ENCODE measurements at places on chromosomes 11 and 22. TPM values are rescaled to one million over a fixed set of nuclear protein-coding genes. Genes with fewer than 3 reads are reported as not detected.
A peak's percentile ranks its signal among the peaks of the same experiment; 100 is the strongest.

The KBTBD3 gene
- 2.6 TPM for total RNA-seq

The FGF19 gene
- not detected for total RNA-seq

The DGCR6 gene
- total RNA-seq: 2.2 TPM

The ARHGEF17 gene
- 78.3 TPM for total RNA-seq

The FAM111A gene
- total RNA-seq: 60.0 TPM

GRCh38 chr11:64969209-64969608, 2.7 kb downstream of the MAJIN start:
- peak; percentile 8 for DNase-seq

GRCh38 chr22:27064386-27064785, 407.0 kb downstream of the MIAT start:
- no peak for DNase-seq

DNA sequence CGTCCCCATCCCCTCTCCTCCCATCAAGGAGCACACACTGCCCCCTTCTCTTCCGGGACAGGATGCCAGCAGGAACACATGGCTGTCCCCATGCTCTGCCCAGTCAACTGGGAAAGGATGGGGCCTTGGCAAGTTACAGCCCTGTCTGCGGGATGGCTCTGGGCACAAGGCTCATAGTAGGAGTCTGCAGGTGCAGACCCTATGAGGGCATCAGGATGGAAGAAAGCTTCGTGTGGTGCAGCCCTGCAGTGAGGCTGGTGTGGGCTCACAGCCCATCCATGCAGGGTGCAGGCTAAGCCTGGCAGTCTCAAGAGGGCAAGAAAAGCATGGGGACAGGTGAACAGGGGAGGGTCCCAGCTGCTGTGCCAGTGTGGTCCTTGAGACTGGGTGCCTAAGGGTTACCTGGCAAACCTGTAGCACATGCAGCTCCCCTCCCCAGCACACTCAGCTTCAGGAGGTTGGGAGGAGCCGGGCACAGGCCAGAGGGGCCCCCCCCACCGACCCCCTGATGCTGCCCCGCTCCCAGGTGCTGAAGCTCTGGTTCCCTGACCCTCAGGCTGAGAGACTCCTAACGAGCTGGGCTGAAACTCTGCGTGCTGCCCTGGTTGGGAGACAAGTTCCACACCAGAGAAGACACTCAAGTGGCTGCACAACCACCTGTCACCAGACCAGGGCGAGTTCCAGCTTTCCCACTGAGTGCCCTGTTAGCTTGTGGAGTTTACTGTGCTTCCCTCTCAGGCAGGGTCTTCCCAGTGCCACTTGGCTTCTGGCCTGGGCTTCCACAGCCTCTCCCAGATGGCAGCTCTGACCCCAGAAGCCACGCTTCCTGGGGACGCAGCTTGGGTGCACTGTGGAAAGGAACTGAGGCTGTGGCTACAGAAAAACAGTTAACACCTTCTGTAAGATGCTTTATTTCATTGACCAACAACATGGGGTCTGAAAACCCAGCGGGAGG, 3.3 kb upstream of the SCARF2 start:
- no peak for DNase-seq

DNA sequence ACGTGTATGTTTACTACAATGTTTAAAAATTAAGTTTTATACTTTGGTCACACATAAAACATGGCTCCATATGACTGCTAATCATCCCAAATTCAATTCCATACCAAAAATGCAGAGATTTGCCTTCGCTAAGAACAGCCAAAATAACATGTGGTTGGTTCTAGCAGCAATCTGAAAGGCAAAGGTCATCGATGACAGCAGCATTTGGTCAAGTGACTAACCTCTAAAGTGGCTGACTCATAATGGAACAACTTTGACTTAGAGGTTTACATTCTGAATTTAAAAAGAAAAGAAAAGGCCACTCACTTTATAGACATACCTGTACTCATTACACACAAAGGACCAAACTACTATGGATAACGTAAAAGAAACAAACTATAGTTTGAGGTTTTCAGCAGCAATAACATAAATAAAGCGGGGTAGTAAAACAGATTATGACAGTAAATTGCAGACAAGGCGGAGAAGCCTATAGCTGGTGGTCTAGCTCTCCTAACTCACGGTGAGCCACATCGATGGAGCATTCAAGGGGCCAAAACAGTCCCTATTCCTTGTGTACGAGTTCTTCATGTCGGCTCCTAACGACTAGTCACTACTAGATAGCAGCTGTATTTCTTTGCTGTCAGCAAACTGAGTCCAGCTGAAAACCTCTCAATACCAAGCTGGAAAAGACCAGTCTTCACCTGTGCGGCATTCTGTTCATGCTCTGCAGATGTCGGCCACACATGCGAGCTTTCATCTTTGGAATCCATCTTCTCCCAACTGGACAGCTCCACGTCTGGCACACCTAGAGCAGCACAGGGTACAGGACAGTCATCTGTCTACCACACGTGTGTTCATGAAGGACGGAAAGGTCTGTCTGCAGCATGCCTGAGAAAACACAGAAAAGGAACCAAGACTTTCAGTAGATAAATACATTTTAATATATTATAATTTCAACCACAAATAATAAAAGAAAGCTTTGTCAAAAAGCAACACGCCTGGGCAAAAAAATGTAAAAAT, 42.1 kb downstream of the PRDM10 start:
- DNase-seq: peak; percentile 86

- no peak for DNase-seq
Measured at GRCh38 chr11:66685276-66686099, 7.8 kb upstream of the RBM4B start.

The ACR gene
- total RNA-seq: not detected

GRCh38 chr11:126336138-126336541, 19.3 kb upstream of the ST3GAL4 start:
- DNase-seq: no peak

The GSTT2B gene
- 1.9 TPM for total RNA-seq

DNA sequence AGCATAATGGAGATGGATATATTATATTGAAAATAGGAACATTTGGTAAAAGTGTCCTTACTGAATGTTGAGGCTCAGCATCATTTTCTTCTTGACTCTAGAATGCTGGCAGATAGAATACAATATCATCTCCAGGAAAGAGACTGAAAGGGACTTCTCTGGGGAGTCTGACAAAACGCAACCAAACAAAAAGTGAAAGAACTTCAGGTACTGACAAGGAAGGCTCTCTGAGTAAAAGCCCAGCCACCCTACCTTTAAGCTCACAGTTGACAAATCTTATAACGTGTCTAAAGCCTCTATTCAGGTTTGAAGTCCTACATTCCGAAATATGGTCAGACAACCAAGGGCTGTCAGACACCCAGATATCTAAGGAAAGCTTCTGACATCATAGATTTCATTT, 590.8 kb downstream of the SOX6 start:
- DNase-seq: no peak

DNA sequence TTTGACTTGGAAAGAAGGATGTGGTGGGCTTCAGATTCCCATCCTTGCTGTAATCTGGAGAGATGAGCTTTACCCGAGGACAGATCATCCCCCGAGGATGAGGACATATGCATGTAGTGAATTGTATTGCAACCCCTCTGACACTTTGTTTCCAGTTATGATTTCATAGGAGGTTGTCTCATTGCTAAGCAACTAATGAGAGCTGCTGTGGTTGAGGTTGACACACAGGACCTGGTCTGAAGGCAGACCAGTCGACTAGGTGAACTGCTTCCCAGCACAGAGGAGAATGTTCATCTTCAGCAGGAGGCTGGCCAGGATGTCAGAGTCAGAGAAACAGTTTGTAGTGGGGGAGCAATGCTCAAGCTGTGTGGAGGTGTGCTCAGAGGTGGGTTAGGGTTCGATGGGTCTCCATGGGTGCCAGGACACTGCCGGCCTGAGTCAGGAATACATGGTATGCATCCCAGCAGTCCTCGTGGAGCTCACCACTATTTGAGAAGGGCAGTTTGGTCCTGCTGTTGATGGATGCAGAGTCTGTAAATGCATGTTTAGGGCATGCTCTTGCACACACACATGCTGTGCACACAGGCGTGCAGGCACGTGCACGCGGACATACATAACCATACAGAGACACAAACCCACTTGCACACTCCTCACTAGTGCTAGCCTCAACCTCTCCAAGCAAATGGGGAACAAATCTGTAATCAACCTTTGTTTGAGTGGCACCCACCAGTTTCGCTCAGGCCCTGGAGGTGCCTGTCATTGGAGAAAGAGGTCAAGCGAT, 153.7 kb downstream of the TBC1D22A start:
- no peak for DNase-seq

The MYO7A gene
- 0.43 TPM for total RNA-seq

The OR52E8 gene
- total RNA-seq: not detected

DNA sequence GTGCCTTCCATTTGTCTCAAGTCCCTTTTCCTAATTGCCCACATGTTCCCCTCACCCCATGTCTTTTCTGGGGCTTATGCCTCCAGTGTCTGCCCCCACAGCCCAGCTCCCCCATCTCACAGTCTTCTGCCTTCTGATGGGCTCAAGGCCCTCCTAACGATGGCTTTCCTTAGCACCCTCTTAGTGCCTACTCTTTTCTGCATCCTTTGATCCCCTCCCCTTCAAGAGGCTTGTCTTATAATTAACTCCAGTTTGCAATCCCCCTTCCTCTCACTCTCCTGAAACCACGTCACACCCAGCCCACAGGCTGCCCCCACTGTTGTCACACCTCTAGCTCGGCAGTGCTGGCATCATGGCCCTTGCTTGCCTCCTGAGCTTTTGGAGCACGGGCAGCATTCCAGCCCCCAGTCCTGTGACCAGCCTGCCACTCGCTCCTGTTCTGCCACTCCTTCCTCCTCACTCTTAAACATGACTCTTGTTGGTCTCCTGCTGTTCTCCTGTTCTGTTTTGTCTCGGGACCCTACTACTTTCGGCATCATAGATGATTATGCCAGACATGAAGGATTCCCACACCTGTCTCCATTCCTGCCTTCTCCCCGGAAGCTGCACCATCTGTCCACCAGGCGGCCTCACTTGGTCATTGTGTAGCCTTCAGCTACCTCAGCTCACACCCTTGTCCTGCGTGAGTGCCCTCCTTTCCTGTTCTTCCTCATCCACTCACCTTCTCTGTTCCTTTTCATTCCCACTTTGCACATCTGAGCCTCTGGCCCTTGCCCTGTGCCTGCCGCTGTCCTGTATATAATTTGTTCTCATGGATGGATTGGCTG, 26.1 kb downstream of the UBE2L3 start:
- DNase-seq: no peak

DNA sequence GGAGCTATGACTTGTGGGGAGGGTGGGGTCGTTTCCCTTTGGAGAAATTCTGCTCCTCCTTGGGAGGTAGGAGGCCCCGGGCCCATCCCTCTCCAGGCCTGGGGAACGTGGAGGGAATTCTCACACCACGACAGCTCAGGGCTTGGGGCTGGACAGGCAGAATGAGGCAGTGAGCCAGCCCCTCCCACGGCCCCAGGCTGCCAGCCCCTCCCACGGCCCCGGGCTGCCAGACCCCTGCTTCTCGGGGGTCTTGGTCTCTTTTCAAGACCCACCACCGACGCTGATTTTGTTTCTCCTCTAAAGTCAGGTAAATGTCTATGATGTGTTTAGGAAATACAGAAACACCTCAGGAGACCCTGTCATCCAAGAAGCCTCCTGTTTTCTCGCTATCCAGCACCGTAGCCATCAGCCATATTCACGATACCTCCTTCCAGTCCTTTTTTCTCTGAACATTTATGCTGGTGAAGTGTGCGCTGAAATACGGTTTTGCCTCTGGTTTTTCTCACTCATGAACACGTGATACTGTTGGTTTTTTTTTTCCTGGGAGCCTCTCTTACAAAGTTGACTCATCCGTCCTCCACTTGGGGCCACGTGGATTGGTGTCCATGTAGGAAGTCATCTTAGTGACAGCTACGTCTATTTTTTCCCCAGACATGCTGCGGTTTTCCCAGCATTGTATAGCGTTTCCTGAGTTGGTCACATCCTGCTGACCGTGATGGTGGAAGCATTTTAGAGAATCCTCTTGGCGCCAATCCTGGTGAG, 1219.6 kb downstream of the BRD1 start:
- no peak for DNase-seq

DNA sequence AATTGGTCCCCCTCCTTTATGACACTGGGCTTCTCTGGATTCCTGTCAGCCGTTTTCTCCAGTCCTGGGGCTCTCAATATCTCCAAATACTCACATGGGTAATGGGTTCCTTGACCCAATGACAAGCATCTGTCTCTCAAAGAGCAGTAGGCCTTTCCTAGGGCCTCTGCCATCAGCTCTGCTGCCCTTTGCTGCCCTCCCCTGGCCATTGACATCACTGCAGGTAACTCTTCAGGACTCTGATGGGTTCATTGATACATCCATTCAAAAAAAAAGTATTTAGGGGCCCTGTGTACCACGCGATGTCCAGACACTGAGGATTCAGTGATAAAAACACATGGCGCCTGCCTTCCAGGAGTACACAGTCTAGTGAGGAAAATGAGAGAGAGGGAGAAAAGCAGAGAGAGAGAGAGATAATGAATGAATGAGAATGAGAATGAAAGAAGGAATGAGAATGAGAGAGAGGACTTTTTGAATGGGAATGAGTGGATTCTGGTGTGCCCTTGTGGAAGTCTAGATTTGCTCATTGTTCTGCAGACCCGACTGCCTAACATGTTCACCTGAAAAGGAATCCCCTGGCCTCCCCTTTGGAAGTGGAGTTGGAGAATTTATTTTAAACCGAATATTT, 42.6 kb upstream of the OLFML1 start:
- DNase-seq: peak; percentile 39

- no peak for DNase-seq
Measured at GRCh38 chr11:66530927-66531709, 14.7 kb downstream of the ZDHHC24 start.

The KRTAP5-7 gene
- not detected for total RNA-seq

DNA sequence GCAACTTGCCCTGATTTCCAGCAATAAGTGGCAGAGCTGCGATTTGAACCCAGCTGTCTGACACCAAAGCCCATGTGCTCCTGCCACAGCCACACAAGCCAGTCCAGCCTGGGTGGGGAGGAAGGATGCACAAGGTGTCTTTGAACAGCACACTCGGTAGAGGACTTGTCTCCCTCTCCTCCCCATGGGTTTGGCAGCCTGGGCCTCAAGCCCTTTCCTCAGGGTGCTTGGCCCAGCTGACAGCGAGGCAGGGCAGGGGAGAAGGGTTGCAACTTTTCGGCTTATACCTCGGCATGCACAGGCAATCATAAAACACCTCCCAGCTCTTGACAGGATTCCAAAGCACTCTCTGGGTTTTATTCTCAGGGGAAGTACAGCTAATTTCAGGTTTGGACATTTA, 19.3 kb downstream of the ASPHD2 start:
- no peak for DNase-seq

GRCh38 chr11:120977266-120978137, 46.4 kb upstream of the TBCEL start:
- no peak for DNase-seq

DNA sequence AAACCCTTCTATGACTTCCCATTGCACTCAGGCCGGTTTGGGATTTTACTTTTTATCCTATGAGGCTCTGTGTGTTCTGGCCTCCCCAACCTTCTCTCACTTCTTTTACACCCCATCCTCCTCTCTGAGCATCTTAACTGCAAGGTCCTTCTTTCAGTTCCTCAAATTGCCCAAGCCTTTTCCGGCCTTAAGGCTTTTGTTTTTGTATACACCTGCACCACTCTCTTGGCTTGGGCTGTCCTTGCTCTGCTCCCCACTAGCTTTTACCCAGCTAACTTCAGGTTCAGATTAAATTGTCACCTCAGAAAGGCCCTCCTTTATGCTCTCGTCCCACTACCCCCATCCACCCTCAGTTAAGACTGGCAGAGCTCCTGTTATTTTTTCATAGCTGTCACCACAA, 55.5 kb downstream of the FAM83F start:
- no peak for DNase-seq

Data from fibroblast of villous mesenchyme (primary cell).